Central memory CD8-positive, alpha-beta T cell (primary cell): ENCODE measurements at places on chromosomes 13 and 19.
A peak's percentile ranks its signal among the peaks of the same experiment; 100 is the strongest.

- peak overlapping the region; percentile 77 for H3K27ac ChIP-seq
- H3K4me1 ChIP-seq = peaks cover 32% of the 10 kb centered on the region
- DNase-seq = peak; percentile 51
- H3K36me3 ChIP-seq = peaks cover 26% of the 10 kb centered on the region
- H3K4me3 ChIP-seq = peak overlapping the region; percentile 93
Measured at GRCh38 chr19:664913-665443, 2.0 kb upstream of the RNF126 start.

- H3K4me1 ChIP-seq = no peaks in the 10 kb centered on the region
- H3K27me3 ChIP-seq = no peaks in the 10 kb centered on the region
- H3K36me3 ChIP-seq = no peaks in the 10 kb centered on the region
- DNase-seq = no peak
Measured at GRCh38 chr13:66795636-66796035, 434.5 kb downstream of the PCDH9 start.

DNA sequence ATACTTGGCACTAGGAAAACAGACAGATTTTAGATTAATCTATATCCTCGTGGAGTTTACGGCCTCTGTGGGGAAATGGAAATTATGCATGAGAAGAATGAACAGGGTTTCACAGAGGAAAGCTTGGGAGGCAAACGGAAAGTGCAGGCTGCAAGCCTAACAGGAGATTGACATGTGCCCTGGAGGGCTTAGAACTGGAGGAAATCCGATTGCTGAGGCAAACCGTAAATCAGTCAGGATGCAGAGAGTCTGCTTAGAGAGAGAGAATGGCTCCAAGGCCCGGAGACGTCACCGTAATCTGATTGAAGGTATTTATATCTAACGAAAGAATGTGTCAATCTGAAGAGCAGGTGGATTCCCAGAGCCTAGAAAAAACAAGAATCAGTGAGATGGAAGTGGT is 143.2 kb downstream of the KATNAL1 start:
- peaks cover 6% of the 10 kb centered on the region for H3K4me1 ChIP-seq
- no peak for DNase-seq
- no peak overlapping the region for H3K4me3 ChIP-seq

DNA sequence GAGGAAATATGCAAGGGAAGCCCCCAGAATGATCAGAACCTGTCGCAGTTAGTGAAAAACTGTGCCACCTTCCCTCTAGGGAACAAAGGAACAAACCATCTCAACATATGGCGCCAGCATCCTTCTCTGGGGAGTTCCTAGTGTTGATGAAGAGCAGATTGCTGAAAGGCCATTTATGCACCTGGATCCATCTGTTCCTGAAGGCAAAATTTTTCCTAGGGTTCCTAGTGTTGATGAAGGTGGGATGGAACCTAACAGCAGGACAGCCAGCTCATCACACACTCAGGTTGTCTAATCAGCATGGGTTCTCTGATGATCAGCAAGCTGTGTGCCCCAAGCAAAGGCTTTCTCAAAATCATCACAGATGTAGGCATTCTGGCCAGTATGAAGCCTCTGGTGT is 32.6 kb downstream of the ZNF473 start:
- no peaks in the 10 kb centered on the region for H3K36me3 ChIP-seq
- H3K4me3 ChIP-seq = no peak overlapping the region
- no peaks in the 10 kb centered on the region for H3K27me3 ChIP-seq
- H3K27ac ChIP-seq = no peak overlapping the region

GRCh38 chr19:13977803-13978202 is 25.5 kb downstream of the DCAF15 start:
- peaks cover 6% of the 10 kb centered on the region for H3K36me3 ChIP-seq
- H3K27ac ChIP-seq = peak overlapping the region; percentile 35
- no peaks in the 10 kb centered on the region for H3K27me3 ChIP-seq
- no peak for DNase-seq
- peaks cover 16% of the 10 kb centered on the region for H3K4me1 ChIP-seq

- H3K27me3 ChIP-seq = no peaks in the 10 kb centered on the region
- H3K4me1 ChIP-seq = peaks cover 27% of the 10 kb centered on the region
Measured at GRCh38 chr19:49103331-49104085, 10.7 kb upstream of the LIN7B start.

DNA sequence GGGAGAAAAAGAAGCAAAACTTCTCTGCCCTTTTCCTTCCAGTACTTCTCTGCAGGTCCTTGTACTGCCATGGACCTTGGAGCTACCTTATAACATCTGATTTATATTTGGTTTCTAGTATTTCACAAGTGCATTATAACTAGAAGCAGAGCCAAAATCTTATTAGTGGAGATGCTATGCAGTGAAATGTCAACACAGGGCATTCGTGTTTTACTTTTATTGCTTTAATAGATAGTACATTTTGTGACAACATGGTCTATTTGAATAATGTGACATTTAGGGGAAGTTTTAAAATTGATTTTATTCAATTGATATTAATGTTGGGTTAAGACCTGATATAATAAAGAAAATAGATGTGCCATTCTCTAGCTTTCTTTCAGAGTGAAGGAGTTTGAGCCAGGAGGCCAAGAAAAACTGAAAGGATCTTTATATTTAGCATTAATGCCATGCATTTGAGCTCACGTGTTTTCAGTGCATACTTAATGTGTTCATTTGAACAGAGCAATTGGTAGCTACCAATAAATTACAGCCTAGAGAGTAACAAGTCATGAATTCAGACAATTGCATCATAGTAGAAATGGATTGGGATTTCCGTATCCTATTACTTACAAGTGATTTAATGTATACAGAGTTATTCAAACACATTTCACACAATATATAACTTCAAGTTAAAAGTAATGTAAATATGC is 863.8 kb downstream of the GPC5 start:
- no peak for DNase-seq
- no peak overlapping the region for H3K27ac ChIP-seq
- H3K27me3 ChIP-seq = no peaks in the 10 kb centered on the region
- no peak overlapping the region for H3K4me3 ChIP-seq

- peaks cover 7% of the 10 kb centered on the region for H3K4me1 ChIP-seq
- H3K27ac ChIP-seq = no peak overlapping the region
- no peak for DNase-seq
- H3K4me3 ChIP-seq = no peak overlapping the region
- no peaks in the 10 kb centered on the region for H3K27me3 ChIP-seq
Measured at GRCh38 chr13:24168979-24169378, 8.5 kb downstream of the SPATA13 start.

DNA sequence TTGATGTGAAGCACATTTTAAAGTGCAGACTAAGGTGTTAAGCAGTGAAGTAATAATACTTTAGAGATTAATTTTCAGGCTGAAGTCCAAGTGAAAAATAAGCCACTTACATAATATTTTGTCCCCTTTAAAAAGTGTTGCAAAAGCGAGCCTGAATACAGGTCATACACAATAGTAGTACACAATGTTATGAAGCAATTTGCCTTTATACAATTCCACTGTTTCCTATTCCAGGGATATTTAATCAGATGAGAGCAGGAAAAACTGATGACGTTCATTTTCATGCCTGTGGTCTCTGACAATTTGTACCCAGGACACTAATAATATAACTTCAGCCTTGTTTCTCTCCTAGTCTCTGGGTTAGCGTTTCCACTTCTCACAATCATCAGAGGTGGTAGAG is 916.7 kb downstream of the PCDH9 start:
- H3K27ac ChIP-seq = no peak overlapping the region
- no peaks in the 10 kb centered on the region for H3K36me3 ChIP-seq
- no peaks in the 10 kb centered on the region for H3K4me1 ChIP-seq
- no peak for DNase-seq
- no peaks in the 10 kb centered on the region for H3K27me3 ChIP-seq

DNA sequence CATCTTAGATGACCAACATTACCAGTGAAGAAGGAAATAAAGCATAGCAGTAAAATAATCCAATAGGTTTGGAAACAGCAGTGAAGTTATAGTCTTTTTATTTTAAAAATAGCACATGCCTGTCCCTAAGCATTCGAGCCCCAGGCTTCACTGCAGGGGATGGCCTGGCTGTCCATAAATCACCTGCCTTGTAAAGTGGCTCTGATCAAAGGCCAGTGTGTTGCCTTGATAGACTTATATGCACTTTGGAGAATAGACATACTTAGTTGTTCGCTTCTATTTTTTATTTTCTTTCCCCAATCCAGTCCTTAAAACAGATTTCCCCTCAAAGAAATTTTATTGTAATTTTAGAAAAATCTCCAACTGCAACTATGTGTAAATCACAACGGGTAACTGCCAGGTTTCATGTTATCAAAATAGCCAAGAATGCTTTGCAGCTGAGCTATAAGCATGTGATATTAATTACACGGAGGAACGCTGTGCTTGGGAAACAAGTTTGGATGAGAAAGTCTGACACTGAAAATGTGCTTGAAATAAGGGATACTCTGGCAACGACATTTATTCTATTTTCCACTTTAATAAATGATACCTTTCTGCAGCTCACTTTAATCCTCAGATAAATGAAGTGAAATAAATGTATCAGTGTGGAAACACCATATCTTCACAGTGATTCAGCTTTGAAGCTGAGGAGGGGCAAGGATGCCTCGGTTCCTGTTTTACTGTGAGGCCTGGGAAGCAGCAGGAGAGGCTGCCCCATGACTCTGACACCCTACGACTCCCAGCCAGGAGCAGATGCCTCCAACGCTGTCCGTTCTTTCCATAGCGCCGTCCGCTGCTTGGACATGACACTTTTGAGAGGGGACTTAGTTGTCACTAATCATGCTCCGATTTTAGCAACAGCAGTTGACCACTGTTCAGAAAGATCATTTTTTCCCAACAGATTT is 5.5 kb upstream of the METTL21C start:
- no peak overlapping the region for H3K27ac ChIP-seq
- H3K27me3 ChIP-seq = peaks cover 62% of the 10 kb centered on the region
- H3K4me1 ChIP-seq = no peaks in the 10 kb centered on the region
- H3K36me3 ChIP-seq = no peaks in the 10 kb centered on the region
- H3K4me3 ChIP-seq = no peak overlapping the region

- peak overlapping the region; percentile 60 for H3K27ac ChIP-seq
- no peak for DNase-seq
- H3K4me3 ChIP-seq = no peak overlapping the region
- H3K27me3 ChIP-seq = no peaks in the 10 kb centered on the region
- H3K36me3 ChIP-seq = peaks cover 53% of the 10 kb centered on the region
Measured at GRCh38 chr19:17103177-17103576, 27.6 kb downstream of the MYO9B start.

DNA sequence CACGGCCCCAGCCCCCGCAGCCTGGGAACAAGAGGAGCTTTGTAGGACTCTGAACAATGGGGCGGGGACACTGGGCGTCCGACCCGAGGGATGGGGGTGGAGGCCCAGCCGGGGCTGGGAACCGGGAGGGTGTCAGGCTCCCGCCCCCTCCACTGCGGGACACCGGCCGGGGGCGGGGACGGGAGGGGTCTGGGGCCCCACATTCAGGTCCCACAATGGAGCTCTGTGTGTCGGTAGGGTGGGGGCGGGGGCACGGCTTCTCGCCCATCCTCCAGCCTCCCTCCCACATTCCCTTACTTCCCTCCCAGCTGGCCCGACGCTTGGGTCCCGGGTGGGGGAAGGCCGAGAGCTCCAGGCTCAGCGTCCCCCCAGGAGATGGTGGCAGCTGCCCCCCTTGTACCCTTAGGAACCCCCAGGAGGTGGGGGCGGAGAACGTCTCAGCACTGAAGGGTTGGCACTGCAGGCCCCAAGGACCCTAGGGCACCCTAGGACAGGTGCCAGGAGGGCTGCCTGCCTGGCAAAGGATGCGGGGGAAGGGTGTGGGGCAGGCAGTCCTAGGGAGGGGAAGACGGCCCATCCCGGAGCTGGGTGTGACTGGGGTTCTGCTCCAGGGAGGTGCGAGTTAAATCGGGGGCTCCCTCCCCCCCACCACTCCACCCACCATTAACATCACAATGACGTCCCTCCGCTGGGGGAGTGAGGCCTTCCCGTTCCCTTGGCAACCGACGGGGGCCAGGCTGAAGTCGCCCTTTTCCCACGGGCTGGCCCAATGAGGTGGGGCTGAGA is 5.3 kb downstream of the TTYH1 start:
- peaks cover 15% of the 10 kb centered on the region for H3K4me1 ChIP-seq
- H3K27me3 ChIP-seq = peaks cover 53% of the 10 kb centered on the region
- no peak for DNase-seq
- no peak overlapping the region for H3K27ac ChIP-seq

DNA sequence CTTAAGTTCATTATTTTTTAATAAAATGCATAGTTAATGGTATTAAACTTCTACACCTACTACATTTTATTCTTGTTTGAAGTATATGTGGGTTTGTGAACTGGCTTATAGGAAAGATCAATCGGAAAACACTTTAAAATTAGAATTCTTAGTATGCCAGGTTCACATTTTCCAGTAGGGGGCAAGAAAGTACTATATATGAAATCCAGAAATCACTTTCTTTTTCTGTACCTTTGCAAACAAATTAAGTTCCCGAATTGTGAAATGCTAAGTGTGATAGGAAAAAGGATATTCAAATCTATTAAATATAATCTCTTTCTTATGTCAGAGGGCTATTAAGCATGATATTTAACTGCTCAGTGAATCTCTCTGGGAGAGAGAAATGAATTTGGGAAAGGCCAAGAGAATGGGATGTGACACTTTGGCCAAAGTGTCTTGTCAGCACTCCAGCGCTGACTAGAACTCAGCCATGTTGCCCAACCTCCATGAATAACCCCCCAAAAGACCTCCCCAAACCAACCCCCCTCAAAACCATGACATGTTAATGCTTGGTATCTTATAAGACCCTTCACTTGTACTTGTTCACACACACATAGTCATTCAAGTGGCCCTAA is 122.6 kb upstream of the SLC10A2 start:
- H3K4me3 ChIP-seq = no peak overlapping the region
- H3K27me3 ChIP-seq = no peaks in the 10 kb centered on the region
- H3K4me1 ChIP-seq = no peaks in the 10 kb centered on the region
- H3K27ac ChIP-seq = no peak overlapping the region

GRCh38 chr13:46839399-46839798 is 42.4 kb upstream of the ESD start:
- DNase-seq = no peak
- H3K27ac ChIP-seq = no peak overlapping the region
- no peaks in the 10 kb centered on the region for H3K4me1 ChIP-seq
- no peak overlapping the region for H3K4me3 ChIP-seq

DNA sequence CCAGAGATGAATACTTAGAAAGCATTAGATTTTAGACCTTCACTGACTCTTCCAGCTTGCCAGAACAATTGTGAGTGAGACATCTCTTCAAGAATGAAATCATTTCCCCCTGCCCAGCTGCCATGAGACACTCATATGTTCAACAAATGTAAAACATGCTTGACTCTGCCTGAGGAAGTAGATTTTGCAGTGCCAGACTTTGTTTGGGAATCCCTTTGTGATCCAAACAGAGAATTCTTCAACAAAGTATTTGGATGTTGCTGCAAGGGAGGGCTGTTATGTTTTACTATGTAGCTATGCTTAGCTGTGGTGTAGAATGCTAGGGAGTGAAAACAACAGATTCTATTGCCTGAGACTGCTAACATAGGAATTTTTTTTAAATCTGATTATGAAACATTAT is 416.4 kb downstream of the DCT start:
- no peaks in the 10 kb centered on the region for H3K4me1 ChIP-seq
- no peaks in the 10 kb centered on the region for H3K36me3 ChIP-seq
- no peak for DNase-seq

- peaks cover 21% of the 10 kb centered on the region for H3K4me1 ChIP-seq
- peak overlapping the region; percentile 76 for H3K27ac ChIP-seq
- no peaks in the 10 kb centered on the region for H3K27me3 ChIP-seq
- no peak for DNase-seq
Measured at GRCh38 chr19:58003174-58003828, 681 bp upstream of the ZNF606 start.
